ENCODE measurements at places on chromosomes 7 and 10. TPM values are rescaled to one million over a fixed set of nuclear protein-coding genes. Genes with fewer than 3 reads are reported as not detected.

The ZNF804B gene
- total RNA-seq = under 0.01 TPM

The COX15 gene
- total RNA-seq = 29.0 TPM

The PCDH15 gene
- total RNA-seq = not detected

The ANKRD7 gene
- total RNA-seq = 0.86 TPM

The GOLGA7B gene
- not detected for total RNA-seq

The ZNF398 gene
- 16.1 TPM for total RNA-seq

The FAM25C gene
- total RNA-seq = not detected

The C7orf57 gene
- under 0.01 TPM for total RNA-seq

The INPP5A gene
- 36.7 TPM for total RNA-seq

The ASB10 gene
- total RNA-seq = not detected

The HOXA7 gene
- 2.2 TPM for total RNA-seq

GRCh38 chr7:14395860-14396259 is 406.4 kb upstream of the ETV1 start:
- no peak for DNase-seq

DNA sequence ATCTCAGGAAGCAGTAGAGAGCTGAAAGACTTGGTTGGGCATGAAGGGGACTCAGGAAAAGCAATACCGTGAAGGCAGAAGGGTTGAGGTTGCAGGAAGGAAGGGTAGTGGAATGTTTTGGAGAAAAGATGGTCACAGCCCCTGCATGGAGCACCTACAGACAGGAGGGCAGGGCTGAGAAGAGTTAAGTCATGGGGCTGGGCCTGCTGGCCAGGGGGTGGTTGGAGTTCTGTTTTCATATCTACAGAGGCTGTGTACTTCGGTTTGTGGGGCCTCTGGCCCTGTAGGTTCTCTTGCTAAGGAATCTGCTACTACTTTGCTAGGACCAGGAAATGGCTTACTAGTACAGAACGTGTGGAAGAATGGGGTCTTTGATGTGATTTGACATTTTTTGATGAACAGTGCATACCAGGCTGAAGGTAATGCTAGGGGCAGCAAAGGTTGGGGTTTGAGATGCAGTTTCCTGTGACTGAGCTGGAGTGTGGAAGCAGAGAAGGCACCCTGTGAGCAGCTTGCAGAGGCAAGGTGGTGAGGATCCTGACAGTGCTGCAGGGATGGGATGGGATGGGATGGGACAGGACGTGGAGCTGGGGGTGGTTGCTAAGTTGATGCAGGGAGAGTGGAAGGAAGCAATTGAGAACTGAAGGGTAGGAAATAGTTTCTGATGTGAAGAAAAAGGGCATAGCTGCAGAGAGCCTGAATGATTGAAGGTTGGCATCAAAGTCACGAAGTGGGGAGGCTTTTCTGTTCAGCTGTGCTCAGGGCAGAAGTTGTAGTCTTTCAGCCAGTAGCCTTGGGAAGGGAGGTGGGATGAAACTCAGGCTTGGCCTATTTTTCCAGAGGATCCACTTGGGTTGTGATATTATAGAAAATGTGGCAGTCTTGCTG is 7.8 kb downstream of the RPS24 start:
- DNase-seq = no peak

- no peak for DNase-seq
Observed at GRCh38 chr7:116968631-116969030, 15.3 kb downstream of the ST7 start.

GRCh38 chr10:92690915-92691590 is 1.3 kb downstream of the HHEX start:
- no peak for DNase-seq

DNA sequence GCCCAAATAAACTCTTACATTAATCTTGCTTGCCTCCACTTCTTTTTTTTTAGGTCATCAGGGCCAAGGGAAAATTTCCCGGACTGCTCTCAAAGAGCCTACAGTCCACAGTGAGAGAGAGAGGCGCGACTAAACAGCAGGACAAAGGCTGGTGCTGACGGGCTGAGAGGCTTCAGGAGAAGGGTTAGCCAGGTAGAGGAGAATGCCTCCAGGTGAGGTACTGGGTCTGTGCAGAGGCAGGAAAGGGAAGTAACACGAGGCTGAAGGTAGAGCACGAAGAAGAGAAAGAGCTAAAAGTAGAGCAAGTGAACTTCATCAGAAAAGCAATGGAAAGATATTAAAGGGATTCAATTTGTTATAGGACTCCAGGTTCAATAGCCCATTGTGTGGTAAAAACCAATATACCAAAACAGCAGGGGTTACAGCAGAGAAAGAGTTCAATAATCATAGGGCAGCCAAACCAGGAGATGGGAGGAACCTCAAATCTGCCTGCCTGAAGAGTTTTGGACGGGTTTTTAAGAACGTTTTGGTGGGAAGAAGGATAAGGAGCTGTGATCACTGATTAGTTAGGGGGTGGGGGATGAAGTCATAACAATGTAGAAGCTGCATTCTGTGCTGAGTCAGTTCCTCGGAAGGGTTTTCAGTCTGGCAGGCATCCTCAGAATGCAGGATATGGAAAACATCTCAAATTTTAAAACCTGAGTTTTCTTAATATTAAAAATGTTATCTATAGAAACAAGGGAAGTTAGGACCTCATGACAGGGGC is 171.5 kb downstream of the AKR1D1 start:
- peak; percentile 15 for DNase-seq

DNA sequence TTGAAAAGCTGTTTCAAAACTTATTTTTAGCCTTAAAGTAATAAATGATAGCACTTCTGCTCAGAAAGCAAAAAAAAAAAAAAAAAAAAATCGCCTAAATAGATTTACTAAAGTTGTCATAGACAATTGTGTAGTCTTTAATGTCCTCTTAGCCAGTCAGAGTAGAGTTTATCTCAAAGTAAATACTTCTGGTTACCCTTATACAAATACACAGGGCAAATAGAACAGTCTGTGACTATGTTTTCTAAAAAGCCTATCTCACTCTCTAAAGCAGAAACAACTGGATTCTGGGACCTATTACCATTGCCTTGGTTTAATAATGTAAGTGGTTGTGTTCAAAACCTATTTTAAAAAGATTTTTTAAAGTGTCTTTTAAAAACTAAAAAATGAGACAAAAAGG is 156.2 kb upstream of the THSD7A start:
- no peak for DNase-seq

DNA sequence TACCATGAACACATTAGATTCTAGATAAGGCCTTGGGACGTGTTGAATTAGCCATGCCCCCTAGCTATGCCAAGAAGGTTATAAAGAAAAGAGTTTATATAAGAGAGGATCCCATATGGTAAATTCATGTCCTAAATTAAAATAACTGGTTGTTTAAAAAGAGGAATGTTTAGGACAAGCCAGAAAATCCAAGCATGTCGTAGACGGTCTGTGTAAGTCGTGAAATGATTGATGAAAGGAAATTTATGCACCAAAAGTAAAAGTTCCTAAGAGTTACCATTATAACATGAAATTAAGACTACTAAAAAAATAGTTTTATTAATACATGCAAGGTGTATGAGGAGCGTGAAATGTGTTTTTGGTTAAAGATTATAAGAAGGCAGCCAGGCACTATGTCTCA is 624.9 kb downstream of the ARL4A start:
- no peak for DNase-seq

DNA sequence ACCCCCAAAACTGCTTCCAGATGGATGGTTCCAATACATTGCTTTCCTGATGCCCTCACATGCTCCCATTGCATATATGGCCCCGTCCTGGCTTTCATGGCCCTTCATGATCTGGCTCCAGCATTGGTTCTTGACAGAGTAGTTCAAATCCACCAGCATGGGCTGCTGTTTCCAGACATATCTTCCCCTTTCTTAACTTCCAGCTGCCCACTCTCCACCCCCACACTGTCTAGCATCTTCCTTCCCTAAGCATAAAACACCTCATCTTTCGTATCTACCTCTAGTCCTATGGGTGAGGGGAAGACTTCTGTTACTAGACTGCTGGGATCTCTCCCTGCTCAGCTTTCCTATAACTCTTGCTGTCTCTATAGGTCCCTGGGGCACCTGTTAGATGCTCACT is 13.2 kb upstream of the GOLGA7B start:
- DNase-seq = no peak

GRCh38 chr10:100339236-100339635 is 7.8 kb upstream of the SCD start:
- no peak for DNase-seq

GRCh38 chr10:69160809-69161241 is 19.2 kb upstream of the SUPV3L1 start:
- peak; percentile 62 for DNase-seq

DNA sequence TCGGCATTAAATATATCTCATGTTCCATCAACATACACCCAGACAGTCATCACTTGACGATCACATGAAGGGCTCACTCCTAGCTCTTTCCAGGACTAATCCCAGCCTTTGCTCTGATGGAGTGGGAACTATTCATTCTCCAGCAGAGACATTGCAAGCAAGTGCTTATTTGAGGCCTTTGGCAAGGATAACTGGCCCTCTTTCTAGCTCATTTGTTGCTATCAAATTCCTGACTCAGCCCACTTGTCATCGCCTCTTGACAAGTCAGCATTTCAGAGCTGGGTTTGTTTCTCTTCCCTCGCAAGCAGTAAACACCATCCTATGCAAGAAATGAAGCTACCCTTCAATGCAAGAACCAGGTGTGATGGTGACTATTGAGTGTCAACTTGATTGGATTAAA is 1165.7 kb upstream of the AUTS2 start:
- DNase-seq = no peak

DNA sequence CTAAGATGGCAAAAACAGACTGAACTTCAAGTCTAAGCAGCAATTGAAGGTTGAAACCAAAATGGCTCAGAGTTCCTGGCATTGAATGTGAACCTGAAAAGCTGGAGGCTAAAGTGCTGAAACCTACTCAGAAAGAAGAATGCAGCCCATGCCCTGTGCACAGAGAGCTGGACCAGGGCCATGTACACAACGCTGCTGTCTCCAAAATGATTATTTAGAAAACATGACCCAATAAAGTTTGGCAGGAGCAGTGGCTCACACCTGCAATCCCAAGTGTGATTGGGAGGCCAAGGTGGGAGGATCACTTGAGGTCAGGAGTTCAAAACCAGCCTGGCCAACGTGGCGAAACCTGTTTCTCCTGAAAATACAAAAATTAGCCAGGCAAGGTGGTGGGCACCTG is 158.9 kb downstream of the AKR1D1 start:
- DNase-seq = no peak

DNA sequence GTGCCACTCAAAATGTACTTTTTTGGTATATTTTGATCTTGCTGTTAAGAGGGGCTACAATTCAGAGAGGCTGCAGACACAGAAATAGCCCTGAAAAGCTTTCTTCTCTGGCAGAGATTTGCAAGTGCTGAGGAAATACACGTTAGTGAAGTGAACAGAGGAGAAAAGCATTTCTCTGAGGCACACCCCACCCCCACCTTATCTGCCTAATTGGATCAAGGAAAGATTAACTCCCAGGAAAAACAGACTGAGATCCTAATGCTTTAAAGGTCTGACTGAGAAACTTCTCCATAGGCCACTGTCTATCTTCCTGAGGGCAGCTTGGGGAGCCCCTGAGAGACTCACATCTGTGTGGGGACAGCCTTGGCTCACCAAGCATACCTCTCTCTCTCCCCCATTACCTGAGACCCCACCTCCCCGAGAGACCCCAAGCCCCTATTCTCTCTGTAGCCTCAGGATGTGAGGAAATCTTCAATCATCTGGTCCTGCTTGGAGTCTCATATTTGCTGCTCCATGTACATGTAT is 14.8 kb upstream of the AKR1C3 start:
- DNase-seq = no peak

DNA sequence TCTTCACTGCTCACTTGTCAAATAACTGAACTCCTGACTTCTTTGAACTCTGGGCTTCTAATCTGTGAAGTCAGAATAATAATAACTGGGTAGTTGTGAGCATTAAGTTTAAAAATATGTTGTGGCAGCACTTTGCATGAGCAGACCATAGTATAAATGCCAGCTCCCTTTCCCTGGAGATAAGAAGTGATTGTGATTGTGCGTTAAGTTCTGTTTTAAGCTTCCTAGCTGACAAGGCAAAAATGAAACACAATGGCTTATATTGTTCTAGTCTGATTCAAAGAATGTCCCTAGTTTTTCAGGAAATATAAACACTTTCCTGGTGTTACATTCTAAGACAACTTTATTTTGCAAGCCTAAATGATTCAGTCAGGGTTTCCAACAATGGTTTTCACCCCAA is 61.8 kb downstream of the PTPRE start:
- no peak for DNase-seq

DNA sequence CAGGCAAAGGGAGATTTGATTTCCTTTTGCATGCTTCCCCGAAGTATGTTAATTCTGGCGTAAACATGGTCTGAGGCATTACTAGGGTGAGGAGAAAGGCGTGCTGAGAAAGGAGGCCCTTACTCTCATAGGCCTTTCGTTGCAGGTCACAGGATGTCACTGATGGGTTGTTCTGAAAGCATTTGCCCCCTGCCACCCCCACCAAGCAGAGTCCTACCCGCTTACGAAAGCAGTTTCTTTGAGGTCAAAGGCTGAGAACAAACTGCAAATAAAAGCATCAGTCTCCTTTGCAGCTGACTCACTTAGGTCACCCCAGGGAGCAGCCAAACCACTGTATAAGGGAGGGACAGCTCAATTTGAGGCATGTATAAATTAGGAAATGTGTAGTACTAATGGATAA is 57.1 kb downstream of the BPGM start:
- DNase-seq = peak; percentile 99

GRCh38 chr7:138278601-138279000 is 181.5 kb upstream of the TRIM24 start:
- peak; percentile 23 for DNase-seq

DNA sequence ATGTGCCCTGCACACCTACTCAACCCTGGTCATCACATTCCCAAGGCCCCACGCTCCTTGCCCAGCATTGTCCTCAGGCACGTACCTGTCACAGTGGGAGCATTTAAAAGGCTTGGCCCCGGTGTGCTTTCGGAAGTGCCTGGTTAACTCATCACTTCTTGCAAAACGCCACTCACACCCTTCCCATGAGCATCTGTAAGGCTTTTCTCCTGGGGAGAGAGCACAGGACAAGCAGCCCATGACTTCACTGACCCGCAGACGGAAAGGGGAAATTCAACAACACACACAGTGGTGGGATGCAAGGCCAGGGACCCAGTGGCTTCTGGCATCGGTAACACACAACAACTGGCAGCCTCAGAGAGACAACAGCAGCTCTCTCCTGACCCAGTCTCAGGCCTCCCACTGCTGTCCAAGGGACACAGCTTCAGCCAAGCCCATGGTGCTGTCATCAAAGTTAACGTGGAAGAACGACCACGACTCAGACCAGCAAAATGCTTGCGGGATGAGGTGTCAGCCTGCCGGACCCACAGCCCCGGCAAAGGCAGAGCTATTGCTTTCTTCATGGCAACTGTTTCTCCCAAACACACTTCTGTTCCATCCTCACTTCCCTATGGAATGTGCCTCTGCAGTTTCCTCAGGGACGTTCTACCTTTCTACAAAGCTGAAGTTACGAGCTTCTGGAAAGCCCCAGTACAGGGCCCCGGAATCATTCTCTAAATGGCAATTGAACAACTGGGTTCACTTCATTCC is 4.8 kb downstream of the KLF6 start:
- DNase-seq = peak; percentile 58

DNA sequence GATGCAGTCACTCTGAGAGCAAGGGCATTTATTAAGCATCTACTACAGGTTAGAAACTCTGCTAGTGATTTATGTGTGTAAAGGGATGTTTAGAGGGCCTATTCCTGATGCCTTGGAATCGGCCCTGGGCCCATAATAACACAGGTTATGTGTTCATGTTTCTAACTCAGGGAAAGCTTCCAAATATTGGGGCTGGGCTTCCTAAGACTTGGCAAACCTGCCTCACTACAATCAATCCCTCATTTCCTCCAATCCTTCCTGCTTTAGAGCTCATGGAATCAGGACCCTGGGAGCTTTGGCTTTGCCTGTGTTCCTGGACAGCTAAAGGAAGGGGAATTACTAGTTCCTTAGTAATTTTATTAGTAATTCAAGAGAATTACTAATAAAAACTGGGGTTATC is 148.8 kb downstream of the HIBADH start:
- no peak for DNase-seq

- DNase-seq = peak; percentile 86
Observed at GRCh38 chr7:77467408-77467807, 51.3 kb upstream of the GSAP start.
